Activated naive CD4-positive, alpha-beta T cell treated with anti-CD3 and anti-CD28 coated beads for 36 hours (primary cell): ENCODE measurements at places on chromosomes 1 and 21. TPM values are rescaled to one million over a fixed set of nuclear protein-coding genes. Genes with fewer than 3 reads are reported as not detected.

DNA sequence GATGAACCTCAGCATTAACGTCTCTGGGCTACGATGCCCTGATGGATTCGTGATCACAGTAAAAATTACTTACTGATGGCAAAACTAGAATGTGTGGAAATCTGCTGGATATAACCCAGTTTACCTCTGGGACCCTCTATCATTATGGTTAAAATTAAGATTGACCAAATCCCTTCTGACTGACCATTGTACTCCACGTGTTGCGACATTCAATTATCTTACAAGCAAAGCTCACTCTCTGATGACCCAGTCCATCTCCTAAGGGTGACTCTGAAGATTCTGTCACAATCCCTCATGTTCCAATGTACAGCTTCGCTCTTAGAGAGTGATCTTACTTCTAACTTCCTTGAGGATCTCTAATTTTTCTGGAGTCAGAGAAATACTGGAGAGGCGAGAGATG is 288.5 kb upstream of the RUNX1 start:
- no peak for DNase-seq

Gene RXFP4
- total RNA-seq, result not detected

DNA sequence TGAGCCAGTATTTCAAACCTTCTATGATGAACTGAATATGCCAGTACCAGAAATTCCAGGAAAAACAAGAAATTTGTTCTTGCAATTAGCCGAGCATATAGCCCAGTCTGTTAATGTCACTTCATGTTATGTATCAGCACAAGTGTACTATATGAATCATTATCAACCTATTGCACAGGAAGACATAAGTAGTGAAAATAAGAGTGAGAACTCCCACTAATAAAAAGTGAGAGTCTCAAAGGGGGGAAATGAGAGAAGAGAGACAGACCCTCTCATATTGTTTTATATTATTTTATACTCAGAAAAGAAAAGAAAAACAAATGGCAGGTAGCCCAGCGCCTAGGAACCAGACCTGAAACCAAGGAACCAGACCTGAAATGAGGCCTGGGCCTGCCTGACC is 16.2 kb downstream of the JMJD4 start:
- DNase-seq, result no peak

Gene ADGRL4
- total RNA-seq, result not detected

GRCh38 chr1:93078638-93078985 is 471 bp upstream of the MTF2 start:
- no peak for DNase-seq
